Endothelial cell of umbilical vein (primary cell): ENCODE measurements at places on chromosomes 2 and 18.

DNA sequence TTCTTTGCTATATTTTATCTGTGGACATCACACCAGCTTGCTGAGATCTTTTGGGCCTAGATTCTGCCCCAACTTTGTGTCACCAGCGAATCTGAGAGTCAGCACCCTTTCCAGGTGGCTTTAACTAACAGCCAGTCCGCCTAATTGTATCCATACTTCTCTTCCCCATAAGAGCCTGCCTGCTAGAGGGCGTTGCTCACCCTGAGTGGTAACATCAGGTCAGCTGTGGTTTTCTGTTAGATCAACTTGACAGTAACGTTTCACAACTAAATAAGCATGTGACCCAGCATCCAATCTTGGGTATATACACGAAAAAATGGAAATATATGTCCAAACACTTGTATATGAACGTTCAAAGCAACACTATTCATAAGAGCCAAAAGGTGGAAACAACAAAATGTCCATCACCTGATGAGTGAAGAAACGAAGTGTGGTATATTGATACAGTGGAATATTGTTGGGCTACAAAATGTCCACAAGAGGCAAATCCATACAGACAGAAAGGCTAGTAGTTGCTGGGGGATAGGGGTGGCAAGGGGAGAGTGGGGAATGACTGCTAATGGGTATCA lies 24.9 kb downstream of the EFHD1 start:
- no peaks in the 10 kb centered on the region for H3K36me3 ChIP-seq
- H3K4me1 ChIP-seq, result no peaks in the 10 kb centered on the region
- no peak overlapping the region for H3K4me3 ChIP-seq
- no peak overlapping the region for H3K27ac ChIP-seq

GRCh38 chr18:10745219-10745618 lies 219.4 kb downstream of the NAPG start:
- no peaks in the 10 kb centered on the region for H3K27me3 ChIP-seq
- DNase-seq, result no peak
- no peak overlapping the region for H3K27ac ChIP-seq
- no peaks in the 10 kb centered on the region for H3K4me1 ChIP-seq
- no peaks in the 10 kb centered on the region for H3K36me3 ChIP-seq

GRCh38 chr18:42850174-42851083 lies 265.1 kb downstream of the RIT2 start:
- DNase-seq, result no peak
- no peaks in the 10 kb centered on the region for H3K36me3 ChIP-seq
- no peaks in the 10 kb centered on the region for H3K27me3 ChIP-seq
- H3K4me1 ChIP-seq, result no peaks in the 10 kb centered on the region
- no peak overlapping the region for H3K27ac ChIP-seq
- no peak overlapping the region for H3K4me3 ChIP-seq

- DNase-seq, result peak; percentile 49
- peak within 1 kb of the TSS; percentile 86 for H3K27ac ChIP-seq
- no peak within 1 kb of the TSS for H3K4me3 ChIP-seq
- H3K36me3 ChIP-seq, result no peaks in the 10 kb centered on the region
Measured at GRCh38 chr2:174764280-174765255, at the start of gene CHRNA1. TSS of gene CHRNA1 (minus strand) at chr2:174764472. CDS start at chr2:174764394, 78 bp downstream.

- no peak overlapping the region for H3K27ac ChIP-seq
- no peaks in the 10 kb centered on the region for H3K36me3 ChIP-seq
- no peaks in the 10 kb centered on the region for H3K4me1 ChIP-seq
- H3K4me3 ChIP-seq, result no peak overlapping the region
- DNase-seq, result no peak
Measured at GRCh38 chr2:96147593-96148201, 2.5 kb upstream of the DUSP2 start.

- H3K27ac ChIP-seq, result no peak overlapping the region
- H3K4me1 ChIP-seq, result no peaks in the 10 kb centered on the region
- peaks cover 6% of the 10 kb centered on the region for H3K27me3 ChIP-seq
- no peaks in the 10 kb centered on the region for H3K36me3 ChIP-seq
Measured at GRCh38 chr2:43851011-43851980, 12.5 kb downstream of the ABCG8 start.

DNA sequence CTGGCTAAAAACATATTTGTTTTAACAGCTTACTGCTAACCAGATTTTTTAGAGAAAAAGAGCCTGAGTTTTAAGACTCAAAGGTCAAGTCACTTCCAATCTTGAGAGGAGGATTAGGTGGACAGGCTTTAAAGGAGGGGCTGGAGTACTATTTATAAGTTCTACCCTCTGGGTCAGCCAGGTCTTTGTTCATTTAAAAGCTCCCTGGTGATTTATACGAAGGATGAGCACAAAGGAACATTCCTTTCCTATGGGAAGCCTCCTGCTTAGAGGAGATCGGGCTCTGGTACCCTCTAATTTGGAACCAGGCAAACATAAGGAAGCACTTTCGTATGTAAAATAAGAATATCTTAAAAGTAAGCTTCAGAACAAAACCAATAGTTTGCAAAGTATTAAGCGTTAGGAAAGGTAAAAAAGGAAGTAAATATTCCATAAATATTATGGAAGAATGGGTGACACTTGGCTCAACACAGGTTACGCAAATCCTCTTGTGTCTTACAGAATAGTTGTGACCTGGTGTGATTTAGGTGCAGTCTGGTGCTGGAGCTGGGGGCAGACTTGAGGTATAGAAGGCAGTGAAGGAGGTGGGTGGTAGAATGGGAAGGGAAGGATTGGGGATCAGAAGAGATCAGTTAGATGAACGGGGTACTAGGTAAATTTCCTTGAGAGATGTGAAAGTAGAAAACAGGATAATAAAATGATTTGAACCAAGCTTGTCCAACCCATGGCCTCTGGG lies 35.6 kb downstream of the PDE6D start:
- H3K4me3 ChIP-seq, result no peak overlapping the region
- H3K36me3 ChIP-seq, result no peaks in the 10 kb centered on the region
- no peak overlapping the region for H3K27ac ChIP-seq
- H3K27me3 ChIP-seq, result no peaks in the 10 kb centered on the region
- no peaks in the 10 kb centered on the region for H3K4me1 ChIP-seq

GRCh38 chr18:24414349-24415003 lies 12.0 kb upstream of the IMPACT start:
- H3K27me3 ChIP-seq, result peaks cover 16% of the 10 kb centered on the region
- H3K4me1 ChIP-seq, result no peaks in the 10 kb centered on the region
- no peak overlapping the region for H3K4me3 ChIP-seq
- DNase-seq, result no peak
- H3K36me3 ChIP-seq, result no peaks in the 10 kb centered on the region

DNA sequence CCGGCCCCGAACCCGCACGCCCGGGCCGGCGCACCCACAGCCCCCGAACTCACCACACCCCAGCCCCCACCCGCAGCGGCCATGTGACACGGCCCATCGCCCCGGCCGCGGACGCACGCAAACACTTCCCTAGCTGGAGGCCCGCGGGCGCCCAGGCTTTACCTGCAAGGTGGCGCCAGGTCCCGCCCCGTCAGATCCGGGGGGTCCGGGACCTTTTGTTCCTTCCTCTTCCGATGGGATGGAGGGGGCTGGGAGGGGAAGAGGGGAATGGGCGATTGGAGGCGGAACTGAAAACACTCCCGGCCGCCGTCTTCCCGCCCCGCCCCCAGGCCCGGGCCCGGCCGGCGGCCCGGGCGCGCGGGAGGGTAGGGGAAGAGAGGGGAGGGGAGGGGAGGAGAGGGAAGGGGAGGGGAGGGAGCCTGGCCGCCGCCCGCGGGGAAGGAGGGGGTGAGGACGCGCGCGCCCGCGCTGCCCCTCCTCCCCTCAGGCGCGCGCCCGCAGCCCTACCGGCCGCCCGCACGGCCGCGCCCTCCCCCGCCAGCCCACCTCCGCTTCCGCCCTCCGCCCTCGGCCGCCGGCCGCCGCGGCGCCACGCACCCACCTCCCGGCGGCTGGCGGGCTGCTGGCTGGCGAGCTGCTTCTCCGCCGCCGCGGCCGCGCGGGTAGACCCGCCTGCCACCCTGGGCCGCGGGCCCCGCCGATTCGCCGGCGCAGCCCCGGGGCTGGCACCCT lies at the start of gene SMAD2:
Gene SMAD2 (minus strand): TSS at position 461 of the 732 bp plus-strand sequence. CDS start 33,903 bp downstream, outside the sequence.
- no peaks in the 10 kb centered on the region for H3K36me3 ChIP-seq
- H3K27me3 ChIP-seq, result peaks cover 6% of the 10 kb centered on the region
- peak; percentile 67 for DNase-seq
- H3K4me3 ChIP-seq, result peak within 1 kb of the TSS; percentile 82
- peaks cover 18% of the 10 kb centered on the region for H3K4me1 ChIP-seq
- H3K27ac ChIP-seq, result peak within 1 kb of the TSS; percentile 94

DNA sequence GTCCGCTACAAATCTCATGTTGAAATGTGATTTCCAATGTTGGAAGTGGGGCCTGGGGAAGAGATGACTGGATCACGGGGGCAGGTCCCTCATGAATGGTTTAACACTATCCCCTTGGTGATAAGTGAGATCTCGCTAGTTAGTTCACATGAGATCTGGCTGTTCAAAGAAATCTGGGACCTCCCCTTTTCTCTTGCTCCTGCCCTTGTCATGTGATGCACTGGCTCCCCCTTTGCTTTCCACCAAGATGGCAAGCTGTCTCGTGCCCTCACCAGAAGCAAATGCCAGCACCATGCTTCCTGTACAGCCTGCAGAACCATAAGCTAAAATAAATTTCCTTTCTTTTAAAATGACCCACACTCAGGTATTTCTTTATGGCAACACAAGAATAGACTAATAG lies 57.3 kb upstream of the C2orf15 start:
- H3K27ac ChIP-seq, result no peak overlapping the region
- H3K4me3 ChIP-seq, result no peak overlapping the region
- H3K4me1 ChIP-seq, result no peaks in the 10 kb centered on the region

DNA sequence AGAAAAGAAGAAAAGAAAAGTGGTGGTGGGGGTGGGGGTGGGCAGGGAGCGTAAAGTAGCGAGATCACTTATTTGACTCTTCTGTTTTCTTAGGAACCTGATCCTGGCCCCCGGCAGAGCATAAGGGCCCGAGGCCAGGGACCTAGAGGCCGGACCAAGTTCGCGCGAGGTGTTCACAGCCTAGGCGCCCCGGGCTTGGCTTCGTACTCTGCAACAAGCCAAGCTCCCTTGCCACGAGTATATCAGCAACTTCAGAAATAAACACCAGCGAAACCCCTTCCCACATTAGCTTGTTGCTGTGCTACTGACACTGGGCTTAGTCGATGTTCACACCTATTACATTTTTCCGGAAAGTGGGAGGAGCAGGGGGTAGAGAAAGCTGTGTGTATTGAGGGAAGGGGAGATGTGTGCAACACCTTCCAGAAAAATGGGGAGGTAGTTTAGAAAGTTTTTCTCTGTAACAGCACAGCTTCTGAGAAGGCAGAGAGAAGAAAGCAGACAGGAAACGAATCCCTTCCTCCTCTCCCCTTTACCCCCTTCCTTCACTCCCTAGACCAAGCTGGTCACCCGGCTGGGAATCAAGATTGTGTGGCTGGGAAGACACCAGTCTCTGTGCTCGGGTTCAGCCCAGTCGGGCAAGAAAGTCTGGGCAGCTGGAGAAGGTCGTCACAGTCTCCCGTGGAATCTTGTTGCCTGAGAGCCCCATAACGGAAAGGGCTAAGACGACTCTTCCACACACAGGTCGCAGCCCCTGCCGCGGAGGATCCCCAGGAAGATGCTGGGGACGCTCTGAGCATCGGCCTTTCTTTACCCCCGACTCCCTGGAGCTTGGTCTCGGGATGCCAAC lies 12.0 kb upstream of the SATB2 start:
- H3K27ac ChIP-seq, result no peak overlapping the region
- H3K4me3 ChIP-seq, result no peak overlapping the region
- H3K27me3 ChIP-seq, result peaks cover 82% of the 10 kb centered on the region
- no peaks in the 10 kb centered on the region for H3K4me1 ChIP-seq
- no peaks in the 10 kb centered on the region for H3K36me3 ChIP-seq

GRCh38 chr2:634636-635388 lies 42.4 kb downstream of the TMEM18 start:
- H3K36me3 ChIP-seq, result no peaks in the 10 kb centered on the region
- H3K27ac ChIP-seq, result no peak overlapping the region
- no peak for DNase-seq
- H3K27me3 ChIP-seq, result no peaks in the 10 kb centered on the region
- no peaks in the 10 kb centered on the region for H3K4me1 ChIP-seq
- H3K4me3 ChIP-seq, result no peak overlapping the region

GRCh38 chr18:60568220-60568619 lies 195.6 kb upstream of the MC4R start:
- H3K36me3 ChIP-seq, result no peaks in the 10 kb centered on the region
- no peaks in the 10 kb centered on the region for H3K27me3 ChIP-seq
- H3K4me1 ChIP-seq, result no peaks in the 10 kb centered on the region
- no peak overlapping the region for H3K4me3 ChIP-seq
- H3K27ac ChIP-seq, result no peak overlapping the region

DNA sequence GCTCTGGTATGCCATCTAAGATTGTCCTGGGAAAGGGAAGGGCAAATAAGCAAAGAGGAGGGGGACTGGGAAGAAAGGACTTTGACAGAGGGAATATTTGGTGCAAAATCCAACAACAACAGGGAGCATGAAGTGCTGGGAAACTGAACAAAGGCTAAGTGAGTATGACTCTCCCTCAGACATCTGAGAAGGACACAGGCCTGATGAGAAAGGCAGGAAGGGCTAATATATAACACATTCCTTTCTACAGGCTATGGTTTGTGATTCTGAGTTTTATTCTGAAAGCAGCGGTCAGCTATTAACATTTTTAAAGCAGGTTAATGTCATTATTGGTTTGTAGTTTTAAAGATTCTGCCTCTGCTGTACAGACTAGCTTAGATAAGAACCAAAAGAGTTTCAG lies 1579.5 kb downstream of the LRP1B start:
- no peaks in the 10 kb centered on the region for H3K4me1 ChIP-seq
- H3K4me3 ChIP-seq, result no peak overlapping the region
- no peak for DNase-seq

GRCh38 chr2:76953733-76954347 lies 568.3 kb downstream of the LRRTM4 start:
- no peak overlapping the region for H3K4me3 ChIP-seq
- H3K36me3 ChIP-seq, result no peaks in the 10 kb centered on the region
- H3K27ac ChIP-seq, result no peak overlapping the region
- no peaks in the 10 kb centered on the region for H3K4me1 ChIP-seq
- no peaks in the 10 kb centered on the region for H3K27me3 ChIP-seq
- peak; percentile 62 for DNase-seq

- H3K27ac ChIP-seq, result no peak overlapping the region
- no peaks in the 10 kb centered on the region for H3K4me1 ChIP-seq
- no peaks in the 10 kb centered on the region for H3K27me3 ChIP-seq
- no peak overlapping the region for H3K4me3 ChIP-seq
Measured at GRCh38 chr2:191800874-191801273, 46.0 kb downstream of the CAVIN2 start.

- H3K4me1 ChIP-seq, result no peaks in the 10 kb centered on the region
- DNase-seq, result no peak
- H3K27me3 ChIP-seq, result no peaks in the 10 kb centered on the region
Measured at GRCh38 chr2:107380912-107381311, 445.8 kb upstream of the RGPD4 start.

DNA sequence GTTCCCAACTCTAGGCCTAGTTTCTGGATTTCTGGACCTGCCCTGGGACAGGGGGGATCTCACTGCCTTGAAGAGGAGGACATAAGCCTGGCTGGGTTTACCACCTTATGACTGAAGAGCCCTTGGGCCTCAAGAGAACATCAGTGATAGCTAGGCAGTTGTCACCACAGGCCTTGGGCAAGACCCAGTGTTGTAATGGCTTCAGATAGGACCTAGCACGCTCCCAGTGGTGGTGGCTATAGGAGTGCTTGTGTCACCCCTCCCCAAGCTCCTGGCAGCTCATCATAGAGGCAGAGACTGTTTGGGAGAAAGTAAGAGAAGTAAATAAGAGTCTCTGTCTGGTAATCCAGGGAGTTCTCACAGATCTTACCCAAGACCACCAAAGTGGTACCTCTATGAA lies 19.4 kb upstream of the EVA1A start:
- H3K27ac ChIP-seq, result no peak overlapping the region
- no peak for DNase-seq
- no peak overlapping the region for H3K4me3 ChIP-seq
- H3K4me1 ChIP-seq, result no peaks in the 10 kb centered on the region
- no peaks in the 10 kb centered on the region for H3K36me3 ChIP-seq
- peaks cover 5% of the 10 kb centered on the region for H3K27me3 ChIP-seq
